ENCODE measurements at places on chromosomes 2 and 18.

DNA sequence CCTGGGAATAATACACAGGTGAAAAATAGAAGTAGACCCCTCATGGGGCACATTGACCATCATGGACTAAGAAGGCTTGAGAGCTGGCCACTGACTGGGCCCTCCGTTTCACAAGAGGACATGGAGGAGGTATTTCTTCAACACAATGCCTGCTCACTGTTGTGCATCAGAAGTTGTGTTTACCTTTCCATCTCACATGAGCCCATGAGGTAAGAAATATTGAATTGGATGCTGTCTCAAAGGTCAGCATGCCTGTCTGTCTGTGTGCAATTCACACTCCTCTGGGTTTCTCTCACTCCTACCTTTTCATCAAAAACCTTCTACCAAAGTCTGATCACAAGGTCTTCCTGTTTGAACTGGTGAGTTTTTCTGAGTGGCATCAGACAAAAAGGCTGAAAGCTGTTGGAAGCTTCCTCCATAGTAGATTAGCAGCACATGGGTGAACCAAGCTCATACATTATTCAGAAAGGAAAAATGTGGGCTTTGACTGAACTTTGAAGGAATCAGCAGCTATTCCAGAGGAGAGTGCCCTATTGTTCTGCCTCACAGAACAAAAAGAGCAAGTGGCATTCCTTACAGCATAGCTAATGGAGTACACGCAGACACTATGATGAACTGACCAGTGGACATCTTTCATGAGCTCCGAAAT, 143.2 kb upstream of the RND3 start:
- DNase-seq = no peak

- no peak for DNase-seq
Measured at GRCh38 chr2:73642338-73643018, at the start of gene NAT8. Gene NAT8 (minus strand): TSS chr2:73642422. CDS start chr2:73641628, 794 bp downstream.

DNA sequence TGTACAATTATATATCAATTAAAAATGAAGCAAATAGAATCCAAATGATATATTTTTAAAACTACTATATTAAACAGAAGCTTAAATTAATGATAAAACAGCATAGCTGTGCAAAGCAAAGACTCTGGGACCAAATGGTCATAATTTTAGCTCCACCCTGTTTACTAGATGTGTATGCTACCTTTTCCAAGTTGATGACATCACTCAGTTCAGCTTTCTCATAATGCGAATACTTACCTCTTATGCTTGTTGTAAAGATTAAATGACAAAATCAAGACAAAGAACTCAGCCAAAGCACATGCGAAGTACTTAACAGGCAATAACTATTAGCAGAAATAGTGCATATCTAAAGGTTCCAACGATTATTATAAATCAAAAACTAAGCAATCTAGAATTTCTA, 51.6 kb downstream of the LNPK start:
- DNase-seq = no peak

- peak; percentile 36 for DNase-seq
Measured at GRCh38 chr18:2627821-2628276, 27.7 kb upstream of the SMCHD1 start.

- DNase-seq = no peak
Measured at GRCh38 chr2:98773907-98774306, 43.0 kb upstream of the MGAT4A start.

GRCh38 chr2:29225814-29226213, 110.6 kb downstream of the CLIP4 start:
- no peak for DNase-seq

DNA sequence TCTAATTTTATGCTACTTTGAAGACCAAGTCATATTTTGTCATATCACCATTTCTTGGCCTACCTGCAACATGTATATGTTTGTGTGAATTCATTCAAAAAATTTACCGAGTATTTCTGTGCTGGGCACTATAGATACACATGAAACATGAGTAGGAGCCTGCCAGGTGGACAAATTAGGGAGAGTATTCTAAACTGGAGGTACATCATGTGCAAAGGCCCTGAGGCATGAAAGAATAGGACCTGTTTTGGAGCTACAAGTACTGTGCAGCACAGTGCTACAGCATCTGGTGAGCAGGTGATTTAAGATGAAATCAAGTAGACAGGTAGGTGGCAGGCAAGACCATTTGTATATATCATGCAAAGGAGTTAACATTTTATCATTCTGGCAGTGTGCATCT, 152.9 kb downstream of the MYO3B start:
- DNase-seq = no peak

DNA sequence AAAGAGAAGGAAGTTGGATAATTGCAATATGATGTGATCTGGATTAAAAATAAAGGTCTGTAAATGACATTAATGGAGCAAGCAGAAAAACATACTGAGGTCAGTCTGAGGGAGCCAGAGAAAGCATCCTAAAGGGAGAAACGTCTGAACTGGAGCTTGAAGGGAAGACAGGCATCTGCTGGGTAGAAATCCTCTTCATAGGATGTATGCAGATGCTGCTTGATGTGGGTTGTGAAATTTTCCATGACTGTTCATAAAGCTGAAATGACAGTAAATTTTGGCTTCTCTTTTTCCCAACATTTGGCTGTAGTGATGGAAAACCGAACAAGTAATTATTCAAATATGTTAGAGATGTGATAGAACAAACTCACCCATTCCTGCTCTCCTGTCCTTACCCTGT, 287.6 kb downstream of the CAMKMT start:
- no peak for DNase-seq

- no peak for DNase-seq
Measured at GRCh38 chr18:61459896-61460648, 126.8 kb downstream of the CDH20 start.

DNA sequence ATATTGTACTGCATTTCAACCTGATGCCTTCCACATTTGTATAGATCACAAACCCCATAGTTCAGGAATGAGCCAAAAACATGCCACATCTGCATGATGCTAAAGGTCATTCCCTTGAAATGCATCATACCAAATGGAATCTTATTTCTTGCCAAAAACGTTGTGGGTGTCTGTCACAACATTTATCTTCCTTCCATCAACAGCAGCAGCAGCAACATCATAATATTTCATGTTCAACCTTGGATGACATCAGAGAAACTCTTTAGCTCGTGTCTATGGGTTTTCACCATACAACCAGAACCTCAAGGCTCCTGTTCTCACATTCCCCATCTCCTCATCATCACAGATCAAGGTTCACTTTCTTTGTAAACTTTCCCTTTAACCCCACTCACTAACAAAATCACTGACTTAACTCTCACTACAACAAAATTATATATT, 221.3 kb upstream of the CTAGE1 start:
- DNase-seq = no peak

DNA sequence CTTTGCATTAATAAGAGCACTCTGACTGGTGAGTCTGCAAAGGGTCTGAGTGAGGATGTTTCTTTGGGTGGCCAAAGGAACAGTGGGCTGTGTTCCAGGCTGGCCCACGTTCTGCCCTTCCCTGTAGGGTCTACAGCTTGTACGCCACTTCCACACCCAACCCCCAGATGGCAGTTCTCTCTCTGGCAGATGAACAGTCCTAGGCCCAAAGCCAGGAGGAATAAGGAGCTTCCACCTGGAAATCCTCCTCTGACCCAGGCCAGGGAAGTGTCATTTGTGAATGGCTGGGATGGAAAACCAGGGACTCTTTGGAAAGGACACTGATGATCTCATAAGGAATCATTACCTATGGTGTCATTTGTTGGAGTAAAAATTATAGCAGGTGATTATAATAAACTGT, 6.6 kb downstream of the OTOF start:
- DNase-seq = no peak

DNA sequence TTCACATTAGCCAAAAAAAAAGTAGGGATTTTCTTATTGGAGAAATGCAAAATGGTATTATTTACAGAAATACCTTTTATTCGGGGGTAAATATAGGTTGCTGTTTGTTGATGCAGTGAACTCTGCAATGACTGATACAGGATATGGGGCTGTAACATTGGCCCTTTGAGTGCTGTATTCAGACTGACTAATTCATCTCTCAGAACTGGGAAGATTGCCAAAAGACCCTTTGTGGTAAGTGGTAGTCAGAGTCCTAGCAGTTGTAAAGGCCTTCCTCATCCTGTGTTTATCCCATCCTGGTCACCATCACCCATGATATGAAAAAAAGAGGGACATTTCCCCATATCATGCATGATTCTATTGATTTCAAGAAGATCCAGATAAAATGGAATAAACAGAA, 14.0 kb upstream of the DCC start:
- DNase-seq = peak; percentile 50

GRCh38 chr2:156005531-156005930, 327.0 kb downstream of the NR4A2 start:
- no peak for DNase-seq

GRCh38 chr2:53087262-53087873, 680.2 kb upstream of the CHAC2 start:
- no peak for DNase-seq

- DNase-seq = no peak
Measured at GRCh38 chr2:144707736-144708326, 187.9 kb upstream of the ZEB2 start.

DNA sequence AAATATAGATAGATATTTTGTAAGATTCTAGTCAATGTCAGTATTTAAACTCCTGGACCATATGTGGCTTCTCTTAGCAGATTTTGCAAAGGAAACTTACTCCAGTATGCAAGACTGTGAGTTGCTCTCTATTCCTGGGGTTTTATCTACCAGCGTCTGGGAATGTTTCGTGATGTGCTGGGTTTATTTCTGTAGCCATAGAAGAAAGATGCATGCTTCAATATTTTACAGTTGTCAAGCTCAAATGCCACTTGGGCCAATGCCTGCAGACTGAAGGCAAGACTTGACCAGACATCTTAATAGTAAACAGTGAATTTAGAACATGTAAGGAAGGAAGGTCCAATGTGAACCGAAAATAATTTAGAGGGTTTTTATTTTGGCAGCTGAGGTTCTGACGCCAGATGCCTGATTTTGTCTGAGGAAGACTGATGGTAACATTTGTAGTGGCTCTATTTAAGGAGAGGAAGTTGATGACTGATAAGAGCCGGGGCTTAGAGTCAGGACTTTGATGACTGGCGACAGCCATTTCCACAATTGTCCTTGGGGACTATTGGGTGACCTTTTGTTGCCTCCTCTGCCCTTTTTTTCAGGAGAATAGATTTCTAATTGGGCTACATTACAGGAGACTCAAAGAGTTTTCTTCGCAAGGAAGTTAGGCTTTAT, 154.3 kb downstream of the RAPGEF4 start:
- peak; percentile 48 for DNase-seq

DNA sequence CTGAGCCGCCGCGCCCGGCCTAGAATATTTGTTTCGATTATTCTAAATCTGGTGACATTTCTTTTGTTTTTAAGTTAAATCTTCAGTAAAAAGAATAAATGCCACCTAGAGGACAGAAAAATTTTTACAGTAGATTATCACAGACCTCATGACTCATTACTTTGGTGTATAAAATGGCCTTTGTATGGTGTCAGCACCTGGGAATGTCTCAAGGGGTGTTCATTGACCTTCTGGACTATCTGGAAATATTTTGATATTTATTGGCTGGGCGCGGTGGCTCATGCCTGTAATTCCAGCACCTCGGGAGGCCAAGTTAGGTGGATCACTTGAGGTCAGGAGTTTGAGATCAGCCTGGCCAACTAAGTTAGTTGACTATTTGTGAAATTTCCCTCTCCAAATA, 30.3 kb upstream of the SLC30A6 start:
- peak; percentile 70 for DNase-seq

DNA sequence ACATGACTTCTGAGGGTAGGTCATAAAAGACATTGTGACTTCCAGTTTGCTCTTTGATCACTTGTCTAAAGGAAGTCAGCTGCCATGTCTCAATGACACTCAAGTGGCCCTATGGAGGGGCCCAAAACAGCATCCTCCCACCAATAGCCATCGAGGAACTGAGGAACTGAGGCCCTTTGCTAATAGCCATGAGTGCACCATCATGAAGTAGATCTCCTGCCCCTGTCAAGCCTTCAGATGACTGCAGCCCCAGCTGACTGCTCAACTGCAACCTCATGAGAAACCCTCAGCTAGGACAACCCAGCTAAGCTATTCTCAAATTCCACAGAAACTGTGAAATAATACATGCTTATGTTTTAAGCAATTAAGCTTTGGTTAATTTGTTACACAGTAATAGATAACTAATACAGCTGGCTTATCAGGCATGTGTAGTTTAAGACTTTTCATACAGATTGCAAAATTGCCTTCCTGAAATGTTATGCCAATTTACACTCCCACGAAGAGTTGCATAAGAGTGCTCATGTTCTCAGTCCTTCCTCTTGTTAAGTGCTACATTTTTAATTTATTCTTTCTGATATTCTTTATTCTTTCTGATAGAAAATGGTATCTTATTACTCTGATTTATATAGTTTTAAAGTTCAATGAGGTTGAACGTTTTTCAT, 105.6 kb upstream of the NDUFV2 start:
- no peak for DNase-seq

DNA sequence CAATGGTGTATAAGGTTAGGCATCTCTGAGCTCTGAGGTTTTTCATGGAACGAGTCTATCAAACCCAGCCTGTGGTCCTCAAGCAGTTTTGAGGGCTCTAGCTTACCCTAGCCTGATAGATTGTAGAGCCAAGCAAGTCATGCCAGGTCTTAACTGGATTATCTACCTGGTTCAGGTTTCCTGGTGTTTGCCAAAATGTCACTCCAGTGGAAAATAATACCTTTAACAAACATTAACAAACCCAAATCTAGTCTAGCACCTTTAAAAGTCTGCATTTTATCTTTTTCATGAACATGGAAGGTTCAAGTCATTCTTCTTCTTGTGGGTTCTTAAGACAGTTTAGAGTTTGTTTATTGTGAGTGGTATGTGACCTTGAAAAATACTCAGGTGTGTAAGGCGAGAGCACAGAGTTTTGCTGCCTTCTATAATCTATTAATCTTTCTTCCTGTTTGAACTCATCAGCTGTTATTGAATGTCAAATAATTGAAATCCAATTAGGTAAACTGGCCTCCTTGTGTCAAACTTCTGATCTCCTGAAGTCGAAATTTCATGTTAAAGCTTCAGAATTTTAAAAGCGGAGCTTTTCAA, 13.4 kb upstream of the ADGRF3 start:
- no peak for DNase-seq

GRCh38 chr2:106095478-106096298, 98.4 kb downstream of the UXS1 start:
- DNase-seq = no peak

DNA sequence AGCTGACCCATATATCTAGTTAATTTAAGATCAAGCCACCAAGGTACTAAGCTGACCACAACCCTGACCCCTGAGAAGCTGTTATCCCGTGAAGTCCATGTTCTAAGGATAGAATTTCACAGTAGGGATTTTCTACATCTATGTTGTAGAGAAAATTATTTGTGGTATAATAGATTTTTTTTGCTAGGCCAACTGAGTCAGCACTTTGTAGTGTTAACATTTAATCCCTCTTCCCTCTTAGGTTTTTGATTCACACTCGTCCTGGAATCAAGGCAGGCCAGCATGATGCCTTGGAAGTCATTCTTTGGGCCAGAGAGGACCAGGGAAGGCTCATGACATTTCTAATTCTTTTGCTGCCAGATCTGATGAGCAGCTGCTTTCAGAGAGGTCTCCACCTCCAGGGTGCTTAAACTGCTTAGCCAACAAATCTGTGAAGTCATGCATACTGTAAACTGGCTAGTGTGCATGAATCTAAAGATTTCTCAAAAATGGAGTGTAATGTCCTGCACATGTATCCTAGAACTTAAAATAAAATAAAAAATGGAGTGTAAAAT, 102.5 kb downstream of the RBM43 start:
- no peak for DNase-seq

Data from kidney capillary endothelial cell (primary cell).